Esophagus squamous epithelium (tissue), 5 donors: ENCODE measurements at places on chromosomes 11 and 22.

GRCh38 chr11:35765211-35765610 is 102.6 kb downstream of the TRIM44 start:
- DNase-seq: no peak

GRCh38 chr11:90564531-90564930 is 341.7 kb upstream of the CHORDC1 start:
- DNase-seq: no peak

GRCh38 chr22:38132794-38133193 is 22.3 kb upstream of the BAIAP2L2 start:
- DNase-seq: no peak

GRCh38 chr11:65988791-65989592 is 13.0 kb downstream of the EIF1AD start:
- peak; percentile 64 for DNase-seq

DNA sequence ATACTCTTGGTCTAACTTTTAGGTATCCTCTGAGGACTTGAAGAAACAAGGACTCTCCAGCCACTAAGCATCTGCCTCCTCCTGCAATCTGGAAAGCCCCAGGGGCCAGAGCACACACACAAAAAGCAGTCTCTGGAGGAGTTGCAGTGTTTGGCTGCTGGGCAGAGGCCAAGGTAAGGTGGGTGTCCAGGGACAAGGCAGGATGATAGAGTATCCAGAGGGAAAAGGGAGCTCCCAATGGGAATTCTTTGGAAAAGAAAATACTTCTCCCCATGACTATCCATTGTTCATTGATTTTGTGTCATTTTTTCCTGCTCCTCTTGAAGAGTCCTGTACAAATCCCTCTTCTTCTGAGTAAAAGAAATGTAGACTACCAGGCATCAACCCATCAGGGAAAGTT is at the start of gene OR52I2:
Gene OR52I2, plus strand, starts transcription at position 301 of the 400 bp plus-strand sequence.
- no peak for DNase-seq

- DNase-seq: no peak
These were observed 24.5 kb upstream of the DGKZ start for GRCh38 chr11:46322759-46323158.

DNA sequence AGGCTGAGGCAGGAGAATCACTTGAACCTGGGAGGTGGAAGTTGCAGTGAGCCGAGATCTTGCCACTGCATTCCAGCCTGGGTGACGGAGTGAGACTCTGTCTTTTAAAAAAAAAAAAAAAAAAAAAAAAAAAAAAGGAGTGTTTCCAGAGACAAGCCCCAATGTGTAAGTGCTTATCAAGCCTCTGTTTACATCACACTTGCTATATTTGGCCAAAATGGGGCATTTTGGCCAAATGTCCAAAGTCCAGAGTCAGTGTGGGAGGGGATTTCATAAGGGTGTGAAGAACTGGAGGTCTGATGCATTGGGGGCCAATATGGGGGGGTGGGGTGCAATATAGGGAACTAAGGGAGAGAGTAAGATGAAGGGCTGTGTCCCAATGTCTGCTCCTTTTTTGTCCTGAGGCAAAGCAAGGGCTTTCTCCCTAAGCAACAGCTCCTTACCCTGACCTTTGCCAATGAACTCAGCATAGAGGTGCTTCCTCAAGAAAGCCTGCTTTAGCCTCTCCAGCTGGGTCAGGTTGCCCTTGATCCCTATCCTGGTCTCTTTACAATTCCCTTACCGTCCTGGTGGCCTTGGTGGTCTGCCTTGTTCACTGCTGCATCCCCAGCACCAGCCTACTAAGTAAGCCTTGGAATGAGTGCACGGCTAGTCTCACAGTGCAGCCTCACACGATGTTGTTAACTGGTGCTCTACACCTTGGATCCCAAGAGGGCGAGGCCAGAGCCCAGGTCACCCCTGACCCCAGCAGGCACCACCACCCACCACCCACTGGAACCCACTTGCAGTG is 14.1 kb upstream of the BCR start:
- DNase-seq: no peak

DNA sequence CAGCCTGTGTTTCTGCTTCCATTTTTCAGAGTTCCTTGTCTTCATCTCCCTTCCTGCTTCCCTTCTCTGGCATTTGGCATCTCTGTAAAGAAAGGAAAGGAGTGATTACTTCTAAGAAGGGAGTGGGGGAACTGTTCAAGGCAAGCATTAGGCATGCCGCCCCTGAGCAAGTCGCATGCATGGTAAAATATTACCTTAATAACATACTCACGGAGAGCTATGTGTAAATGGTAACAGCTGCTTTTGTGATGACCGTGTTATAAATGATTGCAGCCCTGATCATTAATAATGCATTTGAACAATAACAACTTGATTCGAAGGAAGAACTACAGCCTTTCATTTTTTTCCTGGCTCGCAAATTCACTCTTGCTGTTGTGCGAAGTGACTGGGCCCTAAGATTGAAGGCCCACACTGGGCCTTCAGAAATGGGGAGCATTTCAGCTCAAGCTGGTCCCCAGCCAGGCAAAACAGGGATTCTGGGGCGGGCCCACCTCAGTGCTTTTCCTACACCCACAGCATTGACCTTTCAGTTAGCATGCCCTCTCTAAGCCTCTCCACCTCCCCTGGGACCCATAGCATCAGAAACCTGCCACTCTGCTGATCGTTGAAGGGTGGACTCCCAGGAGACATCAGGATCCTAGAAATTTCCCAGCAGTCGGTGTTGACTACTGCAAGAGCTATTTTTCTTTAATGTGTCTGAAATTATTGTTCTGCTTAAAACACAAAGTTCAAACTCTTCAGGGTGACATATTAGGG is 263.0 kb upstream of the CADM1 start:
- no peak for DNase-seq

GRCh38 chr22:42287174-42287890 is 16.9 kb upstream of the TCF20 start:
- no peak for DNase-seq

DNA sequence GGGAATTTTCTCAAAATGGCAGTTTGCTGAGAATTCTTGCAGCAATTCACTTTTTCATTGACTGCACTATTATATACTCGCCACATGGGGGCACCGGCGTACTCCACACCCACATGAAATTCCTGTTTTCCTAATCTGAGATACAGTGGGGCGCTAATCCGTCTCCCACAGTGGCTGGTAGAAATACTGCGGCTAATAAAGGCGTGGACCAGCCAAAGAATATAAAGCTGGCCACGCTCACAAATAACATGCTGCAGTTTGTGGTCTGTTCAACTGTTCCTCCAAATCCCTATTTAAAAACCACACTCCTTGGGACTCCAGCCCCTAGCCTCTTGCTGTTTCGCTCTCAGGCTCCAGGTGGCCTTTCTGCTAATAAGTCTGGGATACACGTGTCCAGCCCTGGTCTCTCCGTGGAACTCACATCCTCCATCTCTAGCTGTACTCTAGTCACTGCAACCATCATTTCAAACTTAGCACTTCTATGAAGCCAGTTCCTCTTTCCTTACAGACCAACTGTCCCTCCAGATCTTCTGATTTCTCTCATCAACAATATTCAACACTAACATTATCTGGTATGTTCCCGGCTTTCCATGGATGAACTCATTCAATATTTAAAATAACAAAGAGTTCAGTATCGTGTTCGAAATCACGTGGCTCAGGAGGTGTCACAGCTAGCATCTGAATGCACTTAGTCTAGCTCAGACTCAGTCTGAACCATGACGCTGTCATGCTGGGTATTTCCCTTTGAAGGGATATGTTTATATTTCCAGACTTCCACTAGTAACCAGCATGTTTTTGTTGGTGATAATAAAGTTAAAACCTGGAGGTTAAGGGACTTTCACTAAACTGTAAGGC is 22.0 kb downstream of the TBRG1 start:
- no peak for DNase-seq

GRCh38 chr22:37167176-37167980 is 17.7 kb upstream of the IL2RB start:
- DNase-seq: no peak

- DNase-seq: no peak
These were observed 57.6 kb downstream of the KCNC1 start for GRCh38 chr11:17792161-17792560.

DNA sequence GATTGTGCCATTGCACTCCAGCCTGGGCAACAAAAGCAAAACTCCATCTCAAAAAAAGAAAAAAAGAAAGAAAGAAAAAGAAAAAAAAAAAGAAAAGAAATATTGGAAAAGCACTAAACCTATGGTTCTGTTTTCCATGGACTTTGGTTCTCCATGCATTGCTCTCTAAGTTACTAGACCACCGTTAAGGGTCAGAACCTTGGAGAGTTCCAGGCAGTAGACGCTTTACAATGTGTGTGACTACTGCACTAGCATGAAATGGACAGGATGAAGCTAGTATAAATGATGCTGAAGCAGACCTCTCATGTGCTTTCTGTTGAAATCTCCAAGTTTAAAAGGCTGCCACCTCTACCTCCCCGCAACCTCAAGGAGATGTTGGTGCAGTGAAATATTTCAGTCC is 63.5 kb downstream of the SIK2 start:
- no peak for DNase-seq
